ENCODE measurements at places on chromosomes 13 and 19.

GRCh38 chr19:13764821-13765394 lies 586 bp downstream of the MRI1 start:
- DNase-seq = no peak

GRCh38 chr13:99403458-99403971 lies 96.3 kb upstream of the GPR183 start:
- DNase-seq = no peak

DNA sequence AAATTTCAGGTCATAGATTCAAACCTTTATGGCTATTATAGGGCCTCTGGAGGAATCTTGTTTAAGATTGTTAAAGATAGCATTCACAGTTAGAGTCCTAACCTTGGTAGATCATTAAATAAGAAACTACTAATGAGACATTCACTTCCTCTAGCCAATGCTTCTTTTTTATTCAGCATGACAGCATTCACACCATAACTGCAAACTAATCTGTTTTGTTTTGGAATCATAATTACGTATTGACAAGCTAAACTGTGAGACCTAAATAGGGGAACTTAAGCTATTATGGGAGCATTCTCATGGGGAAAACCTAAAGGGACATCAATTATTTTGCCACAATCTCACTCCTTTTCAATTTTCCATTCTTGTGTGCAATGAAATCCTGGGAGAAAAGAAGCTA lies 653.8 kb downstream of the PCDH9 start:
- DNase-seq = no peak

DNA sequence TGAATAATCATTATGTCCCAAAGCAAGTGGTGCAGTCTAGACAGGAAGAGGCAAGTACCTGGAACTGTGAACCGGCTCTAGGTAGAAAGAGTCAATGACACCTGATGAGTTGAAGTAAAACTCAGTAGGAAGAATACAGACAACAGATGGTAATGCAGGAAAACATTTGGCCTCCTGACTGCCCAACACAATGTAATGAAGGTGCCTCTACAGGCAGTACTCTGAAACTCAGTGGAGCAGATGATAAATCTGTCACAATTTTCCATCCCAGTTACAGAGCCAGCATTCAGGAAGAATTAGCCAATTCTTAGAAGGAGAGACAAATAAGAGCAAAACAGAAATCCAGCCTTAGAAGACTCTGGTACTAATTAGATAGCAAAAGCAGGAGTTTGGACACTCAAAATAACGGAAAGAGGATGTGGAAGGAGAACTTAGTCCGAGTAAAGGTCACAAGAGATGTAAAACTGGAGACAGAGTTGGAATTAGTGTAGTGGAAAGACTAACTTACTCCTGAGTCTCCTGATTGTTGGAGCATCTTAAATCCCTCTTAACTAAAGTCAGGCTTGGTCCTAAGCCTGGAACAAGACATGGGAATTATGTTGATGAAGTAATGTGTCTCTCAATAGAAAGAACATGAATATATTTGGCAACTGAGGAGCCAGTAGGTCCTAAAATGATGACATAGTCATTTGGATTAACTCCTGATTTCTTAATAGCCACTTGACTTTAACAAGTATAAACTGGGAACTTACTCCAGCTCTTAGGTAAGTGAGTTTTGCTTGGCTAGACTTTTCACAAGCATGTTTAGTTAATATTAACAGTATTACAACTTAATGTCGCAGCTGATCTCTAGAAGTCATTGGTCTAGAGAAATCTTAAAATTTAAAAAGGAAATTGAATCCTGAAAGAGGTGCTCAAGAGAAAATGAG lies 457.3 kb upstream of the MIR17HG start:
- DNase-seq = no peak

DNA sequence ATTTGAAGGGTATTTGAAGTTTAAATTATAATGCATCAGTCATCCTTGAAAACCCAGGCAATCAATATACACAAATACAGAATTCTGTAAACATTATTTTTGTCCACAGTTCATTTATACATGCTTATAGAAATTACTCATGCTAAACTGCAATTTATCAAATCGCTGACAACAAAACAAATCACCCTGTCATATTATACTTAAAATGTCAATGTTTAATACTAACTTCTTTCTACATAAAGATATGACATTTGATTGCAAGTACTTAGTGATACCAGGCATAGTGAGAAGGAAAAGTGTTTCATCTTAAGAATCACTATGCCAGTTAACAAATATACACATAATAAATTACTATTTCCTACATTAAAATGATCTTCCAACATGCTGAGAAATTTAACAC lies 232.0 kb downstream of the PCDH20 start:
- no peak for DNase-seq

GRCh38 chr13:75620020-75620419 lies 16.1 kb upstream of the LMO7 start:
- no peak for DNase-seq

DNA sequence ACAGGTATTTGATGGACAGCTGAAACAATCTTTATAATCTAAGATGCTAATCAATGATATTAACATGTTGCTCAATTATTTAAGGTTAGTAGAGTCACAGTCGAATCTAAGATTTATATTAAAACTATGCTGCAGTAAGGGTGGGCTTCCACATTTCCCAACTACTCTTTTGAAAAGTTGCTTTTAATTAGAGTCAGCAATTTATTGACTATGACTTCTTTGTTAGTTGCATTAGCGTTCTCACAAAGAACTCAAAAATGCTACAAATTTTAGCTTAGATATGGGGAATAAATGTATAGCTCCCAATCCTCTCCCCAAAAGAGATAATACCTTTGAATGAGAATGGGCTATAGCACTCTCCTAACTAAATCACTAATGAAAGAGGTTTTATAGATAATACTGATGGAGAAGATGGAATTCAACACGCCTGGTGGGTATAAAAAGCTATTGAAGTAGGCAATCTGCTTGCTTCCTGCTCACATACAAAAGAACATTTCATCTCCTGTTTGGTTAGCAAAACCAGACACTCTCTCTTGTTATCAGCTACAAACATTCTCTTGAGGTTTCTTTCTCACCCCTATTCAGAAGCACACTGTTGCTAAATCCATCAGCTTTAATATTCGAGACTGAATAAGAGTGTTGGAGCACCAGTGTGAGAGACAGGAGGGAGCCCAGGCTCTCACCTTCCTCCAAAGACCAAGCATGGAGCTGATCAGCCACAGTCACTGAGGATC lies 2.4 kb upstream of the FLT1 start:
- no peak for DNase-seq

- no peak for DNase-seq
Measured at GRCh38 chr19:38290631-38291147, 13.4 kb upstream of the C19orf33 start.

DNA sequence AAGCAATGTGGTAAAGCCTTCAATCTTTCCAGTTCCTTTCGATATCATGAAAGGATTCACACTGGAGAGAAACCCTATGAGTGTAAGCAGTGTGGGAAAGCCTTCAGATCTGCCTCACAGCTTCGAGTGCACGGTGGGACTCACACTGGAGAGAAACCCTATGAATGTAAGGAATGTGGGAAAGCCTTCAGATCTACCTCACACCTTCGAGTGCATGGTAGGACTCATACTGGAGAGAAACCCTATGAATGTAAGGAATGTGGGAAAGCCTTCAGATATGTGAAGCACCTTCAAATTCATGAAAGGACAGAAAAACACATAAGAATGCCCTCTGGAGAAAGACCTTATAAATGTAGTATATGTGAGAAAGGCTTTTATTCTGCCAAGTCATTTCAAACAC lies 15.6 kb upstream of the ZNF763 start:
- DNase-seq = no peak

- DNase-seq = no peak
Measured at GRCh38 chr13:36745436-36745835, 71.6 kb downstream of the SERTM1 start.

DNA sequence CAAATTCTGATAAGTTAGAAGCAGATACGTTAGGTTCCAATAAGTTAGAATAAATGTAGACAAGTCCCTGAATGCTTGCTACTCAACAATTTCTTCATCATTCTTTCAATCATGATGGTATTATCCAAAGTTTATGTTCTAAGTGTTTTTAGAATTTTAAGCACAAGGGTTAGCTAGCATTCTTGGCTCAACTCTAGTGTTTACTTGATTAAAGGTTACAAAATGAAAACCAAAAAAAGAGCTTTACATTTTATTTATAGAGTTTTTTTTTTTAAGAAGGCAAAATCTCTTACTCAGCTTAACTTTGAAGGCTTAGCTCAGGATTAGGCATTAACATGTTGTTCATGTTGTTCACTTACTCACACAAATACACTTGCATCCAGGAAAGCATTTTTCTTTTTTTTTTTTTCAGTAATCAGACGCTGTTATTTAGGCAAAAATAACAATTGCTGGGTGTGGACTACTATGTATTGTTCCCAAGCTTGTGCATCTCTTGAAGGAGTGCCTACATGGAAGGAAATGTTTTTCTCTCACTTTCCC lies 420.6 kb downstream of the DCT start:
- DNase-seq = no peak

DNA sequence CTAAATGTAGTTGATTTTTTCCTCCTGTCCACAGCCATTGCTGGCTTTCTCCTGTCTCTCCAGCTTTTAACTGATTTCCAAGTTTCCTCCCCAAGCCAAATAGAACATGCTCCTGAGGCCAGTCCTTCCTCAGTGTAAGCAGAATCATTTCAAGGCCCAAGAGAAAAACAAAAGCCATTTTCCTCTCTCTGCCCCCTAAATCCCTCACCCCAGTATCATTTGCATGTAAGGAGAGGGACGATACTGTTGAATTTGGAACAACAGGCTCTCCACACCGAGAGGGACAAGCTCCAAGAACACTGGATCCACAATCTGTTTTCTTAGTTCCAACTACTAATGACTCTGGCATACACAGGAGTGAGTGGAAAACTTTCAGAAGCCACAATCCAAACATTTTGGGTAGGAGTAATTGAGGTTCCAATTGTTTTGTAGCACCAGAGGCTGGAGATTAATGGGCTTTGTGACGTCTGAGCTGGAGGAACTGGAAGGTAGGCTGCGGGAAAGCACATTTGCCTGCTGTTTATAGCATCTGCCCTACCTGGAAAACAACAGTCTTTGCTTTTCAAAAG lies 156.8 kb downstream of the FLT1 start:
- DNase-seq = no peak

DNA sequence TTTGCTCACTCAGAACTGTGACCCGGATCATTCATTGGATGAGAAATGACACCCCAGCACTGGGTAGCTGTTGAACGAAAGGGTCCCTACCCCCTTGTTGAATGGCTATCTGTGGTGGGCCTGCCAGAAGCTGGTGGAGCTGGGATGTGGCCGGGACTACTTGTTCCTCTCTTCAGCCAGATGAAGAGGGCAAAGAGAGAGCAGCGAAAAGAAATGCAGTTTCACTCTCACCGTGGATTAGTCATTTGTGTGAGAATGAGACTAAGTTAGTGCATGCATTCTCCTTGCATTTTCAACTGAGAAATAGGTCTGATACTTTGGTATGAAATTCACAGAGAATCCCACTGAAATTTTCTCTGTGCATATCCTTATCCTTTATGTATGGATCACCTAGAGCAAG lies 553.1 kb downstream of the IRS2 start:
- DNase-seq = no peak

DNA sequence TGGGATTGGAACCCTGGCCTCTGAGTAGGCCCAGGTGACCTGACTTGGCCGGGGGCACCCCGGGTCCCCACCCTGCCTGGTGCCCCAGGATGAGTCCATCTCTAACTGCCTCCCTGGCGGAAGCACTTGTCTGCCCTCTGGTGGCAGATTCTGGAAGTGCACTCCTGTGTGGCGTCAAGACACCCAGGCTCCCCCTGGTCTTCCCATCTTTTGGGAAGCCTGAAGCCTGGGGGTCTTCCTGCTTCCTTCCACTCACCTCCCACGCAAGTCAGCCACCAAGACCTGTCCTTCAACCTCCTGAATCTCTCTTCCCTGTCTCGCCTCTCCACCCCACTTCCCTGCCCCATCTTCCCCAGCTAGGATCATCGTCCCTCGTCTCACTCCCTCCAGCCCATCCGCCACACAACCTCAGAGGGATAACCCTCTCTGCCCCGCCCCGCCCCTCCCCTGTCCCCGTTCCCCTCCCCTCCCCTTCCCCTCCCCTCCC lies 7.4 kb downstream of the RABAC1 start:
- DNase-seq = peak; percentile 14

- no peak for DNase-seq
Measured at GRCh38 chr13:59834801-59835200, 328.9 kb downstream of the DIAPH3 start.

DNA sequence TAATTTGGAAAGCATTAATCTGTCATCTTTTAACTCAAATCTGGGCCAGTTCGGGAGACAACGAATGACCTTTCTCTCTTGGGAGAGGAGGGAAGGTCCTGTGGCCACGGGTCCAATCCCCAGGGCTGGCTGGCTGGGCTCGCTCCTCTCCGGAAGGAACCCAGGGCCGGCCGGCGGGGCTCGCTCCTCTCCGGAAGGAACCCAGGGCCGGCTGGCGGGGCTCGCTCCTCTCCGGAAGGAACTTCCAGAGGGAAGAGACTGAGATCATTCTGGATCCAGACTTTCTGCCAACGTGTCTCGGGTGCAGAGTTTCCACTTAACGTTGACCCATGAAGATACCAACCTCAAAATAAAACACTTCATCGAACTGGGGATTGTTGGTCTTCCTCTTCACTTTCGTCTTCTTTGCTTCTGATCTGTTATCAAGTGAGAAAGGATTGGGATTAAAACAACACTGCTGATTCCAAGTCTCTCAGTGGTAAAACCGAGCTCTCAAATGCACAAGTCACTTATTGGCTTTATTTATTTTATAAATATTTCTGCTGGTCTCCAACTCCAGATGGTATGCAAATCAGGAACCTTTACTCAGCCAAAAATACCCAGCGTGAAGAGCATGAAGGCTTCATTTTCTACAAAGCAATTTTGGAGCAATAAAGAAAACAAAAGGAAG lies 53.3 kb upstream of the C13orf46 start:
- no peak for DNase-seq

DNA sequence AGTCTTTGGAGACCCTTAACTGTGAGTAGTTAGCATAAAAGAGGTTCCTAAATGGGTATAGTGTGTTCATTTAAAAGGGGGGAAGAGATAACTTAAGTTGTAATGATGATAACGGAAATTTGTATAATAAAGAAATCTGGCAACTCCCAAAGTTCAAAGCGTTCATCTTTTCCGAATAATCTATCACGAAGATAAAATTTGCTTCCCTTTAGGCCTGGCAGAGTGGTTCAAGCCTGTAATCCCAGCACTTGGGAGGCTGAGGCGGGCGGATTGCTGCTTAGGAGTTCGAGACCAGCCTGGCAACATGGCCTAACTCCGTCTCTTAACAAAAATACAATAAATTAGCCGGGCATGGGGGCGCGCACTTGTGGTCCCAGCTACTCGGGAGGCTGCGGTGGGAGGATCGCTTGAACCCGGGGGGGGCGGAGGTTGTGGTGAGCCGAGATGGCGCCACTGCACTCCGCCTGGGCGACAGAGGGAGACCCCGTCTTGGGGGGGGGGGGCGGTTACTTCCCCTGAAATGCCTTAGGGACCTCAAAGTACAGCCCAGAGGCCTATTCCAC lies 934 bp downstream of the N4BP2L2 start:
- DNase-seq = no peak

GRCh38 chr19:4010808-4011110 lies 3.2 kb downstream of the PIAS4 start:
- no peak for DNase-seq

Measured in NCI-H510A (cell line).